ENCODE measurements at places on chromosomes 1 and 21. TPM values are rescaled to one million over a fixed set of nuclear protein-coding genes. Genes with fewer than 3 reads are reported as not detected.
A peak's percentile ranks its signal among the peaks of the same experiment; 100 is the strongest.

DNA sequence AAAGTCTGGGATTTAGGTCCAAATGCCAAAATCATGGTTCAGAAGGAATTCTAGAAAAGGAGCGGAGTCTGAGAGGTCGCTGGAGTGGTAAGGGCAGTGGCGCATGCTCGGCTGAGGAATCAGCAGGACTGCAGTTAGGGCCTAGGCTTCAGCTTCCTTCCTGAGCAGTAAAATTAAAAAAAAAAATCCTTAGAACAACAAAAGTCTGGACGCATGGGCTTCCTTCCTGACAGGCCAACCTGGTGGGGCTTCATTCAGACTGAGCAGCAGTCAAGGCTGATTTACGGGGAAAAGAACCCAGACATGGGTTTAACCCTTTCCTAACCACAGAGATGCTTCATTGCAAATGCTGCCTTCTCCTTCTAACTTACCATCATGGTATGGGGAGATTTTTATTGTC, 17.1 kb downstream of the RNF220 start:
- peaks cover 34% of the 10 kb centered on the region for H3K4me1 ChIP-seq
- H3K27me3 ChIP-seq = peaks cover 68% of the 10 kb centered on the region
- no peaks in the 10 kb centered on the region for H3K36me3 ChIP-seq
- no peak for DNase-seq
- H3K27ac ChIP-seq = no peak overlapping the region

The ELF3 gene
- 1.2 TPM for total RNA-seq

GRCh38 chr1:43977376-43978263, 1.4 kb upstream of the B4GALT2 start:
- H3K4me3 ChIP-seq = no peak overlapping the region
- H3K4me1 ChIP-seq = peaks cover 63% of the 10 kb centered on the region
- peaks cover 41% of the 10 kb centered on the region for H3K36me3 ChIP-seq
- no peak overlapping the region for H3K27ac ChIP-seq

The COL11A1 gene
- 9.8 TPM for total RNA-seq

DNA sequence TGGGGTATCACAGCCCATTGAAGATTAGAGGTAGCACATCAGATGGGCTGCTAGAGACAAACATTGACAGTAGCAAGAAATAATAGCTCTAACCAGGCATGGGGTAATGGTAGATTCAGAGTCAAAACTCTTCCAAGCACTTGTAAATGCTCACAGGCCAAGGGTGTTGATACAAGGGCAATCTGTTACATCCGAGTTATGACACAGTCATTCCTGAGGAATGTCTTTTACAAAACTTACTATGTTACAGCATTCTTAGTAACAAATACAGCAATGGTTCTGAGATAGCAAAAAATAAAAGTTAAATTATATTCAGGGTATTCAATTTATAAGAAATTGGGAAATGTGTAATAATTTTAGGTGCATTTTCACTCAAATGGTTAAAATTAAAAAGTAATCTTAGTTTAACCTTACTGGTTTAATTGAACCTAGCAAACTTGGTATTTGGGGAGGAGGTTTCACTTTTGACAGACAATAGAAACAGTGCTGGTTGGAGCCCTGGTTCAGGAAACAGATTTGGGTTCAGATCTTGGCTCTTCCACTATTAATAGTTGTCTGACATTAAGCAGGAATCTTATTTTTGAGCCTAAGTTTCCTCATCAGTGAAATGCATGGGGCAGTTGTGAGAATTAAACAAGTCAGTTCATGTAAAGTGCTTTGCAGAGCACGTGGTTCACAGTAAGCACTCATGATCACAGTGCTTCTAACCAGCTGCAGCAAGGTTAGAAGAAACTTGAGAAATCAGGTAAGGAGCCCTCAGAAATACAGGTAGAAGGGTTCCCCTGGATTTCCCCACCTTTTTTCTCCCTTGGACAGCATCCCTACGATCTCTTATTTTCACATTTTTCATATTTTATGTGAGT, 4.4 kb downstream of the ST3GAL3 start:
- no peak overlapping the region for H3K4me3 ChIP-seq
- H3K4me1 ChIP-seq = peaks cover under 1% of the 10 kb centered on the region
- no peak overlapping the region for H3K27ac ChIP-seq
- no peaks in the 10 kb centered on the region for H3K27me3 ChIP-seq
- no peaks in the 10 kb centered on the region for H3K36me3 ChIP-seq

- DNase-seq = no peak
- no peak overlapping the region for H3K4me3 ChIP-seq
Measured at GRCh38 chr1:232943679-232944252, 6.6 kb upstream of the NTPCR start.

The VWA1 gene
- total RNA-seq = 146 TPM

- DNase-seq = no peak
- H3K27me3 ChIP-seq = no peaks in the 10 kb centered on the region
- no peaks in the 10 kb centered on the region for H3K36me3 ChIP-seq
- H3K4me3 ChIP-seq = no peak overlapping the region
Measured at GRCh38 chr1:96387785-96388184, 333.8 kb upstream of the PTBP2 start.

DNA sequence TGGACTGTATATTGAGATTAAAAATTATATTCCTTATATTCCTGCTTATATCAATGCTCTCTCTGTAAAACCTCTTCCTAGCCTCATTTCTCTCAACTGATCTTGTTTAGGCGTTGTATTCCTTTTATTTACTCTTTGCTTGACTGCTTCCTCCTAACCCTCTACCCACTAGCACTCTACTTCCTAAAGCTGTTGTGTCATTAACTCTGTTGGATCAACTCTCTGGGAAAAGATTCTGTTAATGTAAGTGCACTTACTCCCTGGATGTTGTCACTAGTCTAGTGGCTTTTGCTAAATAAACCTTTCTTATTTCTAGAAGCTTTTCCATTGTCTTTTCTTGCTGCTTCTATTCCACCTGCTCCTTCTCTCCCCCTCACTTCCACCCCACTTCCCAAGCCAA, 6.5 kb downstream of the SPATA46 start:
- H3K27me3 ChIP-seq = no peaks in the 10 kb centered on the region
- peaks cover 10% of the 10 kb centered on the region for H3K4me1 ChIP-seq
- H3K36me3 ChIP-seq = no peaks in the 10 kb centered on the region
- no peak for DNase-seq

- H3K4me3 ChIP-seq = no peak overlapping the region
- H3K4me1 ChIP-seq = no peaks in the 10 kb centered on the region
- no peaks in the 10 kb centered on the region for H3K27me3 ChIP-seq
- H3K27ac ChIP-seq = peak overlapping the region; percentile 81
- no peaks in the 10 kb centered on the region for H3K36me3 ChIP-seq
Measured at GRCh38 chr1:231924180-231924579, 297.6 kb downstream of the DISC1 start.

The SMIM1 gene
- 23.1 TPM for total RNA-seq

The LAMC2 gene
- total RNA-seq = 11.4 TPM

- no peaks in the 10 kb centered on the region for H3K36me3 ChIP-seq
- no peak overlapping the region for H3K4me3 ChIP-seq
- DNase-seq = no peak
- H3K27ac ChIP-seq = no peak overlapping the region
- no peaks in the 10 kb centered on the region for H3K4me1 ChIP-seq
Measured at GRCh38 chr1:235017719-235018118, 110.9 kb downstream of the TOMM20 start.

GRCh38 chr1:154755858-154756730, 114.0 kb downstream of the KCNN3 start:
- H3K4me1 ChIP-seq = peaks cover 7% of the 10 kb centered on the region
- no peaks in the 10 kb centered on the region for H3K36me3 ChIP-seq
- no peak overlapping the region for H3K4me3 ChIP-seq
- no peak overlapping the region for H3K27ac ChIP-seq
- DNase-seq = no peak

DNA sequence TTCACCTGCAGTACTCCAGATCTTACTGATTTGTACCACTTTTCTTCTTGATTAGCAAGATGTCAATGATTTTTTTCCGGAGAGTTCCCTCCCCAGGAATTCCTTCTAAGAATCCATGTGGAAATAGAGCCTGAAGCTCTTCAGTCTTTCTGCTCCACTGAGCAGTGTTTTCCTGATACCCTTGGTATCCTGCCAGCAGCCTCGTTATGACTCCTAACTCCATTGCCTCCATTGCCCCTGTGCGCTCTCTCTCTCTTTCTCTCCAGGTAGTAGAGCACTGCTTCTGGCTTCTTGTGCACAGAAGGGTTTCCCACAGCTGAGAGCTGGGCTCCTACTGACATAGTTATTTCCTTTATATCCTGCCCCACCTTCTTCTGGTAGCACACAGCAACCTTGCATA, 12.2 kb downstream of the UBE2U start:
- no peaks in the 10 kb centered on the region for H3K4me1 ChIP-seq
- DNase-seq = no peak
- H3K27me3 ChIP-seq = no peaks in the 10 kb centered on the region
- no peak overlapping the region for H3K4me3 ChIP-seq

- peak overlapping the region; percentile 86 for H3K4me3 ChIP-seq
- DNase-seq = no peak
- H3K27ac ChIP-seq = no peak overlapping the region
- H3K4me1 ChIP-seq = no peaks in the 10 kb centered on the region
- H3K27me3 ChIP-seq = no peaks in the 10 kb centered on the region
Measured at GRCh38 chr1:10400013-10400412, 1.1 kb downstream of the PGD start.

The MRPL37 gene
- 44.9 TPM for total RNA-seq

GRCh38 chr1:215794156-215794555, 227.1 kb downstream of the KCTD3 start:
- no peak overlapping the region for H3K27ac ChIP-seq
- no peak overlapping the region for H3K4me3 ChIP-seq
- H3K4me1 ChIP-seq = no peaks in the 10 kb centered on the region
- no peak for DNase-seq
- H3K27me3 ChIP-seq = no peaks in the 10 kb centered on the region
- no peaks in the 10 kb centered on the region for H3K36me3 ChIP-seq

The CCDC185 gene
- not detected for total RNA-seq

DNA sequence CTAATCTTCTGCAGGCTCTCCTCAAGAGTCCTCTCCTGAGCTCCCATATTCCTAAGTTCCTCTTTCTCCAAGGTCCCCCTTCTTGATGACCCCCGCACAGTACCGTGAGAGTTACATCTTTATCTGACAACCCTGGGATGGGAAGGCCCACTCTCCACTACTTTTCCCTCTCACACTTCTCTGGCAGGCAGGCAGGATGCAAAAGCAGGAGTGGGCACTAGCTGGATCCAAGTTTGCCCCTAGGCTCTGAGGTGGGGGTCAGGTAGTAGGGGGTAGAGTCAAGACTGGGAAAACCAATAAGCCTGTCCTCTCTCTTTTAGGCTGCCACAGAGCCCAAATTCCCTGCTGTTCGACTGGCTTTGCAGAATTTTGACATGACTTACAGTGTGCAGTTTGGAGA, 3.9 kb downstream of the NSUN4 start:
- no peaks in the 10 kb centered on the region for H3K27me3 ChIP-seq
- no peak for DNase-seq
- no peak overlapping the region for H3K27ac ChIP-seq
- peaks cover 73% of the 10 kb centered on the region for H3K36me3 ChIP-seq

GRCh38 chr1:213572912-213573647, 414.7 kb upstream of the PROX1 start:
- no peaks in the 10 kb centered on the region for H3K27me3 ChIP-seq
- H3K4me3 ChIP-seq = no peak overlapping the region
- no peaks in the 10 kb centered on the region for H3K36me3 ChIP-seq
- no peak for DNase-seq

GRCh38 chr1:180234369-180235076, 4.5 kb downstream of the LHX4 start:
- peak overlapping the region; percentile 19 for H3K4me3 ChIP-seq
- no peak for DNase-seq
- no peak overlapping the region for H3K27ac ChIP-seq
- peaks cover 99% of the 10 kb centered on the region for H3K27me3 ChIP-seq
- no peaks in the 10 kb centered on the region for H3K36me3 ChIP-seq

DNA sequence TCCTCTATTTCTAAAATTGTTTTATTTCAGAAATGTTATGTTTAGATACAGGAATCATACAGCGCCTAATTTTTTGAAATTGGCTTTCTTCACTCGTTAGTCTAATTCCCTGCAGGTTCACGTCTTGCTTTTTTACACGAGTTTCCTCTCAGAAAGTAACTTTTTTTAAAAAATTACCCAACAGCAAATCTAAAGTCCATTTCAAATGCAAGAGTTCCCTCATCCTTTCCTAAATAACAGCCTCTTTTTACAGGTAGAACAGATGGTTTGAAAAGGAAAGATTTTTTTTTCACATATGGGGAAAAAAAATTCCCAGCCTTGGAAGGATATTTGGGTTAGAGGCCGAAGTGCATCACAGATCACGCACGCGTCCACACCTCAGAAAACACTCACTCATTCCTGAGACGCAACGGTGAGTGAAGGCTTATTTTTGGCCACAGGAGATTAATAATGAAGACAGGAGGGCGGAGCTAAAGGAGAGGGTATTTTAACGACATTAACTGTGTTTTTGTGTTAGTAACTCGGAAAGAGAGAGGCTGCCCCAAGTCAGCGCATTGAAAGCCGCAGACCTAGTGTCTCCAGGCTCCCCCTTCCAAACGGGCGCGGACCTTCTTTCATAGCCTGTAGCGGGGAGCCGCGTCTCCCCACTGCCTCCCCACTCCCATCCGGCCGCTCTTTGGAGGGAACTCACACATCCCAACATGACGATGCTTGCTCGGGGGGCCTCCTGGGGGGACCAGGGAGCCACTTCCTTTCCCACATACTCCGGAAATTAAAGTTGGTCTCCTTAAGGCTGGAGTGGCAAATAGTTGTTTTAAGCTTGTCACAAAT, 969 bp upstream of the RIPK4 start:
- peak overlapping the region; percentile 7 for H3K4me3 ChIP-seq
- no peak for DNase-seq
- H3K4me1 ChIP-seq = peaks cover 26% of the 10 kb centered on the region
- no peaks in the 10 kb centered on the region for H3K36me3 ChIP-seq

The FCAMR gene
- total RNA-seq = not detected

The KRTAP7-1 gene
- not detected for total RNA-seq

The C1QC gene
- 209 TPM for total RNA-seq

The ADGRB2 gene
- total RNA-seq = 10.5 TPM

- peaks cover 14% of the 10 kb centered on the region for H3K36me3 ChIP-seq
- no peak overlapping the region for H3K4me3 ChIP-seq
- no peak overlapping the region for H3K27ac ChIP-seq
Measured at GRCh38 chr1:38025233-38025632, 12.7 kb downstream of the UTP11 start.

- H3K4me3 ChIP-seq = peak overlapping the region; percentile 76
- H3K4me1 ChIP-seq = no peaks in the 10 kb centered on the region
- no peaks in the 10 kb centered on the region for H3K36me3 ChIP-seq
- no peak for DNase-seq
Measured at GRCh38 chr1:202967684-202968281, 726 bp upstream of the CYB5R1 start.

All from tibial nerve (tissue), 4 donors.